ENCODE measurements at places on chromosomes 3 and 15.

GRCh38 chr15:101641894-101642293 is 10.3 kb downstream of the TM2D3 start:
- peak; percentile 66 for DNase-seq

GRCh38 chr3:131819381-131820055 is 215.3 kb downstream of the CPNE4 start:
- no peak for DNase-seq

GRCh38 chr15:25407950-25408349 is 30.9 kb downstream of the UBE3A start:
- DNase-seq: no peak

DNA sequence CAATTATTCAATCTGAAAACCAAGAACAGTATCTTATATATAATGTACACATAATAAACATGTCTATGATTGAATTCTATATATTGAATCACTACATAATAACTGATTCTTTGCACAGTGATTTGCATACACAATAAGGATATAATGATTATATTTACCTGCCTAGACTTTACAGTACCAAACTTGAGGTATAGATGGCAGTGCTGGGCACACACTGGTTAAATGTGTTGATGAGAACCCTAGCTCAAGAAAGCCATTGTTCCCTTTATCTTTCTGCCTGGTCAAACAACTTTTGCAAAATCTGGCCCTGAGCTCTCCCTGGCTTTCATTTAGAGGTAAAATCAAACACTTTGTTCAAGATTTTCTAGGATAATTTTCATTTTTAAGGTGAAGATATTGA is 697.7 kb downstream of the TUSC7 start:
- DNase-seq: no peak

DNA sequence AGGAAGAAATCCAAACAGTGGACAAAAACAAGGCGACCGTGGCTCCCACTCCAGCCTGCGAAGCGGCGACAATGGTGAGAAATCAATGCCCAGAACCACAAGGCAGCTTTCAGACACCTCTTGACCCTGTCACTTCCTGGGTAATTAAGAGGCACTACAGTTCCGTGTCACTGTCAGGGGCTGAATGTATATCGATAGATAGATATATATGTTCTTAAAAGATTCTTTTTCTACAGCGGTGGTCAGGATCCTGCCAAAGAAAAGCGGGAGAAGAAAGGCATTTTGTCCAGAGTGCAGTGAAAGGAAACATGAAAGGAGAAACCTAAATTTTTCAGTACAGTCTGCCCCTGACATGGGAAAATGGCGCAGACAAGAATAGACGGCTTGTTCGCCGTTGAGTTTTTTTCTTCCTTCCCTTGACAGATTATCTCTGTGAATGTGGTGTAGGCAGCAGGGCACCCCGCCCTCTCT is 56.2 kb upstream of the HES1 start:
- DNase-seq: no peak

DNA sequence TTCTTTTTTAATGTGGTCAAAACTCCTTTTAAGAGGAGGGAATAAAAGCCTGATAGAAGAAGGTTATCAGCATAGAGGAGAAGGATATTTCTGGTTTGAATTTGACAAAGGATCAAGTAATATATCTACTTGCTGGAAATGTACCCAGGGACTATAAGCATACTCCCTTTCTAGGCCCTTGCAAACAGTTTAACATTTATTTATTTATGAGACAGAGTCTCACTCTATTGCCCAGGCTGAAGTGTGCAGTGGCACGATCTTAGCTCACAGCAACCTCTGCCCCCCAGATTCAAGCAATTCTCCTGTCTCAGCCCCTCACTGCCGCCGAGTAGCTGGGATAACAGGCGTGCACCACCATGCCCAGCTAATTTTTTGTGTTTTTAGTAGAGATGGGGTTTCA is 71.6 kb downstream of the SLMAP start:
- DNase-seq: no peak

- no peak for DNase-seq
Measured at GRCh38 chr15:90588427-90588826, 58.7 kb downstream of the CRTC3 start.

DNA sequence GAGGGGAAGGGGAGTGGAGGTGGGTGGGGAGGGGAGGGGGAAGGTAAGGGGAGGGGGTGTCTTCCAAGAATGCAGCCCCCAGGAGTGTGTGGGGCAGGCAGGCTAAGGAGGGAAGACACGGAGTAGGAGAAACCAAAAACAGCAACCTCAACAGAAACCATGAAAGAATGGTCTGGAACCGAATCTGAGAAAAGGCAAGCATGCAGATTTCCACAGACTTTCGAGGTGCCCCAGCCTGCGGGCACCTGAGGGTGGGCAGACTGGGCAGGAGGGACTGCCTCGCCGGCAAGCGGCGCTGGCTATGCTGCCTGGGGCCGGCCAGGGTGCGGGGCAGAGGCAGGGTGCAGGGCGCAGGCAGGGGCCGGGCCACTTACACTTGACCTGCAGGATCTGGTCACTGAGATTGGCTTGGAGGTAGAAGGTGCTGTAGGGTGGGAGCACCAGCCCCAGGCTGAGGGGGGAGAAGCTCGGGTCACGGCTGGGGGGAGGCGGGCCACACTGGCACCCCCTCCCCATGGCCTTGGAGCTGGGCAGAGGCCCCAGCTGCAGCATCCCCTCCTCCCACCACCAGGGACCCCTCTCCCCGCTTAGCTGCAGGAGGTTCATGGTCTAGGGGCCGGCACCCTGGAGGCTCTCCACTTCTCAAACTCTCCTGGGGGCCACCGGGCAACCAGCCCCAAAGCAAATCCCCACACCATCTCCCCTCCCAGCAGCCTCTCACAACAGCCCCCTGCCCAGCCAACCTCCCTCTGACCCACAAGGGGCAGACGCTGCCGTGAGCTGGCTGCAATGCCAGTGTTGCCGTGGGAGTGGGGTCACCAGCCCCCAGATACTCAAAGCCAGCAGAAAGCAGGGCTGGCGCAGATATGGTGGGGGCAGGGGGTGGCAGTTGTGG is 15.3 kb upstream of the TMEM115 start:
- DNase-seq: no peak

- no peak for DNase-seq
Measured at GRCh38 chr15:73907035-73907408, 19.2 kb upstream of the LOXL1 start.

GRCh38 chr3:123018683-123019082 is 8.9 kb downstream of the SEMA5B start:
- DNase-seq: no peak

- no peak for DNase-seq
Measured at GRCh38 chr15:19899021-19899824, 642.4 kb downstream of the GOLGA6L6 start.

DNA sequence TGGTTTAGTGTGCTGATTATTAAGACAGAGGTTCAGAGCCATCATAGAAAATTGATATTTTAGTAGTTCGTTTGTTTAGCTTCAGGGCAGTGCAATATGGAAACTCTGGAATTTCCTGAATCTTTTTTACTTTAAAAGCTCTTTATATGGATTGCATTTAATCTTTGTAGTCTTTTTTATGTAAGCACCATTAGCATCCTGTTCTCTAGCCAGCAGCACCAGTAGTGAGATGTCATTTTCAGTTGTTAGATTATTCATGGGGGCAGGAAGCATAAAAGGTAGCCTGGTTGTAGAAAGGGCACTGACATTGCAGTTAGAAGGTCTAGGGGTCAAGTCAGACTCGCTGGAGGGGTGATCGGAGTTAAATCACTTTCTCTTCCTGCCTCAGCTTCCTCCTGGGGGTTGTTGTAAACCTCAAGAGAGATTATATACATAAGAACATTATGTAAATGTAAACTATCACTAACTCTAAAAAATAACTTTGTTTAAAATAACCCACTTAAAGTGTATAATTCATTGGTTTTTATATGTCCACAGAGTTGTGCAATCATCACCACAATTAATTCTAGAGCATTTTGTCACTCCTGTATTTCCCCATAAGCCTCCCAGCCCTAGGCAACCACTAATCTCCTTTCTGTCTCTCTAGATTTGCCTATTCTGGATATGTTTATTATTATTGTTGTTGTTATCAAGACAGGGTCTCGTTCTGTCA is 31.4 kb upstream of the ITPKA start:
- no peak for DNase-seq

GRCh38 chr15:90859234-90860131 is 8.9 kb upstream of the FURIN start:
- DNase-seq: no peak

DNA sequence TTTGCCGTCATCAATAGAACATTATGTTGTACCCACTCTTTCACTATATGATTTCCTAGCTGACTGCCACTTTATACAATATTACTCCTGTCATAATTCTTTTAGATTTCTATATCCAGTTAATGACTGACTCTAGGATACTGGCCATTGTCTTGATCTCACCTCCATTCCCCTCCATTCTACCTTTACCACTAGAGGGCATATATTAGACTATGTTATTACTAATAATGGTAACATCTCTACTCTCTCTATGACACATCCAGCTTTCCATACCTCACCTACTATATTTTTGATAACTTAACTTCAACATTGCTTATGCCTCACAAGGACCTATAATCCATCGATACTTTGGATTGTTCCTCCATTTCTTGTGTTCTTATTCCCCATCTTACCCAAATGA is 31.4 kb upstream of the POU1F1 start:
- DNase-seq: no peak

DNA sequence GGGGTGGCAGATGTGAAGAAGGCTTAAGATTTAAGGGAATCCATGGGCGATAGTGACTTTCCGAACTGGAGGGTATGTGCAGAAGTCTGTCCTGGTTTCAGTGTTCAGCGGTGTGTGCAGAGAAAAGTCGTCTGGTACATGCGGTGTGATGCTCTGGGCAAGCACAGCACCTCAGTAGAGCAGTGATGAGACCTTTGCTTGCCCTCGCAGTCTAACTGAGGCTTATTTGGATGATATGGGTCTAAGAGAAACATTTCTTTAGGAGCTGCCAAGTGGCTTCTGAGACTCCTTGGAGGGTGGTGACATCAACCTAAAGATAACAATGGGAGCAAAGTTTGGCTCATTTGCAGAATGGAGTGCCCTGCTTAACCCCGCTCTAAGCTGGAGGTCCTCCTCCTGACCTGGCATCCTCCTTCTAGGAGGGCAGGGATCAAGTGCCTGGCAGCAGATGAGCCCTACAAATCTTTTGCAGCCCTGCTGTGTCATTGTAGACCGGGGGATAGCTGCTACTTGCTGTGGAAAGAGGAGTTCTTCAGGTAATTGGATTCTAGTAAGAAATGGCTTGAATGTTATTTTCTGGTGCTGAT is 228.1 kb upstream of the AZI2 start:
- no peak for DNase-seq

- DNase-seq: no peak
Measured at GRCh38 chr15:98951493-98952320, 55.9 kb downstream of the PGPEP1L start.

- no peak for DNase-seq
Measured at GRCh38 chr3:137770835-137771399, 6.8 kb downstream of the SOX14 start.

GRCh38 chr3:5226783-5227182 is 39.3 kb downstream of the EDEM1 start:
- peak; percentile 29 for DNase-seq

DNA sequence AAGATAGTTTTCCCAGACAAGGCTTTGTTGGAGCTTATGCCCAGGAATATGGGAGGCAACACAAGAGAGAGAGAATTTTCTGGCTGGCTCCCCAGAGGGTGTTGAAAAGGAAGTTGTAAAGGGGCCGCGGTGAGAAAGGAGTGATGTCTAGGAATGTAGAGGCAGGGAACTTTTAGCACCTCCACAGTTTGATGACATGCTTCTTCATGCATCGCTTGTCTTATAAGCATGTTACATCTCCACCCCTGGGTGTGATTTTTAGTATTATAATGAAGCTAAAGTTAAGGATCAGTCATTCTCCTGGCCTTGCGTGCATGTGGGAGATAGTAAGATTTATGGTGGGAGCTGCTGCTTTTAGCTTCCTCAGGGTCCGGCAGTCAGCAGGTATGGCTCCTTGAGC is 32.8 kb upstream of the TF start:
- no peak for DNase-seq

DNA sequence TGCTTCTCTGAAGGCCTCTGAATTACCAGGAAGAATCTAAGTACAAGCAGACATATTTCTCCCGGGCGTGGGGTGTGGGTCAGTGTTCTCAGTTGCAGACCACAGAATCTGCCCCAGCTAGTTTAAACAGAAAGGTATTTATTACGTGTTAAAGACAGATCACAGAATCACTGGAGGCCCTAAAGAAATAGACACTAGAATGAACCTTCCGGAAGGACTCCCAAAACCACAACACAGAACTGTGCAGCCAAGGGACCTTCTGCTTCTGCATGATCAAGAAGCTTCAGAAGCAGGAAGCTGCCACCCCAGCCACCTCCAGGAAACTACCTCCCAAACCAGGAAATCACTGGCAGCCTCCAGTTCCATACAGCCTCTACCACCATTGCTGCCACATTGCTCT is 32.7 kb upstream of the ZFAND6 start:
- no peak for DNase-seq

GRCh38 chr15:80554560-80554959 is 140.6 kb upstream of the ABHD17C start:
- DNase-seq: no peak

- no peak for DNase-seq
Measured at GRCh38 chr3:122403489-122403888, 12.4 kb downstream of the WDR5B start.

- no peak for DNase-seq
Measured at GRCh38 chr3:63864965-63865327, 1.3 kb downstream of the ATXN7 start.

DNA sequence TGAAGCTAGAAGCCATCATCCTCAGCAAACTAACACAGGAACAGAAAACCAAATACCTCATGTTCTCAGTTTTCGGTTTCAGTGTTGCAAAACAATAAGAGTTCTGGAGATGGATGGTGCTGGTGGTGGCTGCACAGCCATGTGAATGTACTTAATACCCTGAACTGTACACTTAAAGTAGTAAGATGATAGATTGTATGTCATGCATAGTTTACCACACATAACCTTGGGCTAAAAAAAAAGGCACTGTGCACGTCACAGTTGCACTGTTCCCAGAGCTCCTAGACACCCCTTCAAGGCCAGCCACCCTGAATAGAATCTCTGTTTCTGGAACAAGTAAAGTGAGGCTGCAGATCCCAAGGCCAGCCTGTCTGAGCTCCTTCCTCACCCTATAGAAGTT is 243.3 kb upstream of the IGF1R start:
- DNase-seq: no peak

GRCh38 chr15:75985971-75986370 is 26.3 kb downstream of the NRG4 start:
- no peak for DNase-seq
